Thyroid gland (tissue), 4 donors: ENCODE measurements at places on chromosomes 7 and 10. TPM values are rescaled to one million over a fixed set of nuclear protein-coding genes. Genes with fewer than 3 reads are reported as not detected.

- DNase-seq = no peak
- H3K27ac ChIP-seq = no peak overlapping the region
- H3K36me3 ChIP-seq = no peaks in the 10 kb centered on the region
- H3K27me3 ChIP-seq = no peaks in the 10 kb centered on the region
Observed at GRCh38 chr7:15131661-15132060, 229.1 kb upstream of the DGKB start.

- no peaks in the 10 kb centered on the region for H3K27me3 ChIP-seq
- DNase-seq = no peak
- no peaks in the 10 kb centered on the region for H3K4me1 ChIP-seq
- H3K27ac ChIP-seq = no peak overlapping the region
- H3K4me3 ChIP-seq = no peak overlapping the region
Observed at GRCh38 chr10:45227456-45227855, 88.0 kb downstream of the OR13A1 start.

The GNAT3 gene
- not detected for total RNA-seq

- no peaks in the 10 kb centered on the region for H3K4me1 ChIP-seq
- no peak overlapping the region for H3K27ac ChIP-seq
- no peak overlapping the region for H3K4me3 ChIP-seq
- DNase-seq = no peak
Observed at GRCh38 chr7:11655163-11655562, 176.8 kb downstream of the THSD7A start.

GRCh38 chr7:36372156-36372555, 17.5 kb upstream of the ANLN start:
- H3K36me3 ChIP-seq = no peaks in the 10 kb centered on the region
- H3K4me3 ChIP-seq = no peak overlapping the region
- no peaks in the 10 kb centered on the region for H3K27me3 ChIP-seq

- peak; percentile 13 for DNase-seq
- H3K36me3 ChIP-seq = no peaks in the 10 kb centered on the region
- no peak overlapping the region for H3K27ac ChIP-seq
- H3K4me3 ChIP-seq = no peak overlapping the region
- no peaks in the 10 kb centered on the region for H3K4me1 ChIP-seq
Observed at GRCh38 chr10:3330663-3331062, 158.1 kb upstream of the PITRM1 start.

- no peaks in the 10 kb centered on the region for H3K4me1 ChIP-seq
- H3K27me3 ChIP-seq = no peaks in the 10 kb centered on the region
- no peak overlapping the region for H3K27ac ChIP-seq
- DNase-seq = no peak
Observed at GRCh38 chr10:46215426-46215825, 71.4 kb upstream of the ANTXRL start.

The AASS gene
- 32.6 TPM for total RNA-seq

The AFAP1L2 gene
- total RNA-seq = 356 TPM

DNA sequence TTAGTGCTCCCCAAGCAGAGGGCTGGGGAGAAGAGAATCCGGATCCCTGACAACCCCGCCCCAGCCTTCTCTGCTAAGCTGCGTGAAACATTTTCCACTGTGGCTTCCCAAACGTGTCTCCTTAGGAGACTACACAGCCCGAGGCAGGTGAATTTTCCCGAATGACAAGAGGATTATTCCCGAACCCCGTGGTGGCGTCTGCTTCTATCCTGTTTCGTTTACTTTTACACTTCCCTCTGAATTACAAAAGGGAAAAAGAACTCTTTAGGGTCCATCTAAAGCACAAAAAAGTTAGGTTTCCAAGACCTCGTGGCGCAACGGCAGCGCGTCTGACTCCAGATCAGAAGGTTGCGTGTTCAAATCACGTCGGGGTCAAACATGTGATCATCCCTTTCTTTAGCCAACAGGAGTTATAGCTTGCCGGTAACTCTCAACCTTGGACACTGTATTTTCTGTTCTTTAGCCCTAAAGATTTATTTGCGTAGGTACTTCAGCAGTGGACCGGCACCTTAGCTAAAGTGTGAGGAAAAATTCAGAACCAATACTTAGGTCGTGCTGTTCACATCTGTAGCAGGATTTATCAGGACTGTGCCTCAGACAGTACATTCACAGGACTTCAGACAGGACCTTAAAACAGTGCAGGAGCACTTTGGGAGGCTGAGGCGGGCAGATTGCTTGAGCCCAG, 3.2 kb upstream of the ZNF789 start:
- DNase-seq = no peak
- no peak overlapping the region for H3K4me3 ChIP-seq
- no peak overlapping the region for H3K27ac ChIP-seq
- no peaks in the 10 kb centered on the region for H3K36me3 ChIP-seq
- no peaks in the 10 kb centered on the region for H3K27me3 ChIP-seq

DNA sequence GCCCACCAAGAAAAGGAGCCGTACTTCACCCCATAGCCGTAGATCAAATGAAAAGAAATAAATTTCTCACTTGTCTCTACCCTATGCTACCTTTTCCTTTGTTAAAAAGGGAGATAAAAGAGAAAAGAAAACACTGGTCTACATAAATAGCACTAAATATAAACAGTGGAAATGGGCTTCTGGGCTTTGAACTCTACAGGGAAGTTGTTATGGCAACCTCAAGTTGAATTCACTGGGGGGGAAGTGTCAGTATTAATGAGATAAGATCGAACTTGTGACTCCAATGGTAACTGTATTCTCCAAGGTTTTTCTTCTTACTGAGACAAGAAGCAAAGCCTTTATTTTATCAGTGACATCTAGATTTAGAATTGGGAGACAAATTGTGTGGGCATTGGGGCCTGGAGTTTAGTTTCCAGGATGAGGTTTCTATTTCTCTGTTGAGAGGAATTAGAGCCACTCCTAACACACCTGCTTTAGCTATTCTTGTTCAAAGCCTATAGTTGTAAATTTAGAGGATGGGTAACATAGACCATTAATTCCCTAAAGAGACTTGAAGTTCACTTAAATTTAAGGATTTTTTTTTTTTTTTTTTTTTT, 604.3 kb upstream of the GALNT17 start:
- no peak for DNase-seq
- H3K4me3 ChIP-seq = no peak overlapping the region
- no peak overlapping the region for H3K27ac ChIP-seq
- peaks cover 6% of the 10 kb centered on the region for H3K4me1 ChIP-seq
- H3K27me3 ChIP-seq = no peaks in the 10 kb centered on the region

GRCh38 chr10:119680050-119680449, 28.9 kb downstream of the BAG3 start:
- no peak for DNase-seq
- no peak overlapping the region for H3K27ac ChIP-seq
- H3K27me3 ChIP-seq = no peaks in the 10 kb centered on the region
- H3K4me1 ChIP-seq = peaks cover 23% of the 10 kb centered on the region
- H3K4me3 ChIP-seq = no peak overlapping the region

GRCh38 chr10:132974249-132974796, 32.0 kb upstream of the CFAP46 start:
- H3K27me3 ChIP-seq = no peaks in the 10 kb centered on the region
- H3K4me3 ChIP-seq = no peak overlapping the region
- H3K27ac ChIP-seq = no peak overlapping the region
- peaks cover 5% of the 10 kb centered on the region for H3K4me1 ChIP-seq
- DNase-seq = no peak

DNA sequence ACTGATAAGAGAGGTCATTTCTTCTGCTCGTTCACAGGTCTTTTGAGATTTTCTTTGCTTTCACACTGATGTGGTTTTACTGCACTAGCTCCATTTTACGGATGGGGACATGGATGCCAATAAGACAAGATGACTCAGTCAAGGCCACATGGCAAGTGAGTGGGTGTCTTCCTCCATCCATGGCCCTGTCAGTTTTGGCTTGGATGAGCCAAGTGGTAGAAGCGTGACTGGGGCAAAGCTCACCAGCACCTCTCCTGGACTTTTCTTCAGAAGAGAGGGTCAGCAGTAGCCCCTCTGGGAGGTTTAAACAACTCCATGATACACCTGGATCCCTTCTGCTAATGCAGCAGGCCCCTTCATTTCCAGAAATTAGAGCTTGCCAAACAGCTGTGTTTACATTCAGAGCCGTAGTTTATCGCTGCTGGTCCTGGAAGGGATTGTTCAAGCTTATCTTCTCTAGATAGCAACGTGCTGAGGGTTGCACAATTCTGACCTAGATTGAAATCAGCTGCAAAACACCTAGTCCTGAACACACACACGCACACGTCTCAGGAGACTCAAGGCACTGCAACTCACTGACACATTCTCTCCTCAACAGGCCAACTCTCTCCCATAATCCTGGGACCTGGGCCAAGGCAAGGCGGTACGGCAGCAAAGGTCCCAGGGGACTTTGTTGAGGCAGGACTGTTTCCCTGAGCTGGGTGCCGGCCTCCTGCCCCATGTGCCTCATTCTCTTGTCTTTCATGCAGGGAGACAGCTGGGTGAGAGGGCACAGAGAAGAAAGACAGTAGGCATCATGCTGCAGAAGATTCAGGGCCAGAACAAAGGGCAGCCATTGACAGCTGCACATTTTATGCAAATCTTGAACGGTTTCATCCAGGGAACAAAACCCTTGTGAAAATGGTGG, 14.2 kb upstream of the PDCD4 start:
- peaks cover 38% of the 10 kb centered on the region for H3K4me1 ChIP-seq
- DNase-seq = peak; percentile 73
- no peaks in the 10 kb centered on the region for H3K36me3 ChIP-seq

DNA sequence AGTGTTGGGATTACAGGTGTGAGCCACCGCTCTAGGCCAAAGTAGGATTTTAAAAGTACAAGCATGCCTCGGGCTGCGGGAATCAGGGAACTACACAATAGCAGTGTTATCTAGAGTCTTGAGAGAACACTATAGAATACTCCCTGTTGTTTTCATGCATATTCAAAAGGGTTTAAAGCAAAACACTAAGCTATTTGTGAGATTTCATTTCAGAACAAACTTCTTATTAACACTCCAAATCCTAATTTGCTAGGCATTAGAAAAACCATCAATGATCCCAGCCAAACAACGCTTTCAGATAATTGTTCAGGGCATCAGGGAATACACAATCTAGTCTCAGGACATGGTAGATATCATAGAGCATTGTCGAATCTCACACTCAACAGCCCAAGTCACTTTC, 13.9 kb downstream of the DENND11 start:
- no peaks in the 10 kb centered on the region for H3K4me1 ChIP-seq
- H3K27me3 ChIP-seq = no peaks in the 10 kb centered on the region
- H3K4me3 ChIP-seq = no peak overlapping the region

The IPMK gene
- 6.3 TPM for total RNA-seq

DNA sequence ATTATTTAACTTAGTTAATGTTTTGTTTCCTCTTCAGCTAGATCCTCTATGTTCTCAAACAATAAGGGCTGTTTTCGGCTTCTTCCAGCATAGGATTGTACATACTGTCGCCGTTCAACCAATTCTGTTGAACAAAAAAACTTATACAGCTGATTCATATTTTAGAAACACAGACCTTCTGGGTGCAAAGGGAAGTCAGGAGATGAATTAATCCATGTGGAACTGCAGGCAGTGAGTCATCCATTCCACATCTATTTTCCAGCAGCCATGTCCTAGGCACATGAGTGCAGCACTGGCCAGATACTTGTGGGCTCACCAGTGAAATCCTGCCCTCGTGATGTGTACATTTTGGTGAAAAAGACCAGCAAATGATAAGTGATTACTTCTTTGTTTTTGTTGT, 163.2 kb downstream of the JAZF1 start:
- no peaks in the 10 kb centered on the region for H3K36me3 ChIP-seq
- H3K4me1 ChIP-seq = peaks cover 5% of the 10 kb centered on the region
- H3K27ac ChIP-seq = no peak overlapping the region
- no peaks in the 10 kb centered on the region for H3K27me3 ChIP-seq
- no peak for DNase-seq

- DNase-seq = peak; percentile 98
- no peaks in the 10 kb centered on the region for H3K36me3 ChIP-seq
- no peak overlapping the region for H3K4me3 ChIP-seq
Observed at GRCh38 chr10:72170263-72170662, 45.5 kb upstream of the ANAPC16 start.

DNA sequence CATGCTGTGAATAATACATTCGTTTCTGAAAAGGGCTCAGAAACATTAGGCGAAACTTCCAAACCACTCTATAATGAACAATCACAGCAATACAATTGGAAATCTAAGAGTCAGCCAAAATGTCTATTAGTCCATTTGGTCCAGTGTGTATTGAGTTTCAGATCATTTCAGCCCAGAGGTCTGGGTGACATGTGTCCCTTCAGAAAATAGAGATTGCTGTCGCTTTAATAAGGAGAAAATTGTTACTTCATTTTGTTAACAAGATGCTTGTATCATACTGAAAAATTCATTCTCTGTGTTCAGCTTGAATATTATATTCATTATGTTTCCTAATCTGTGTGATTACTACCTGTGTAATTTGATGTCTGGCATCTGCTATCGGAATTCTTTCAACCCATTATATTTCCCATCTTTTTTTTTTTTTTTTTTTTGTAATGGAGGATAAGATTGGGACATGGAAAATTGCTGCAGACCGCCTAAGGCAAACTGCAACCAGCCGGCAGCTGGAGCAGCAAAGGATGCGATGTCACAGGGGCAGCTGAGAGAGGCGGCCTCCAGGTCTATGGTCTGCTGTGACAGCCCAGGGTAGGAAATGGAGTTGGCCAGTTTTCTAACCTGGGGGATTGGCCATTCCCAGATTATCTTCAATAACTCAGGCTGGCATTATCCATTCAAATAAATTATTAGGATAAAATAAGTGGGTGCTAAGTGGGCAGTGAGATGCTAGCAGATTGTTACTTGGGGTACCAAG, 170.9 kb upstream of the NPVF start:
- no peaks in the 10 kb centered on the region for H3K27me3 ChIP-seq
- H3K4me3 ChIP-seq = no peak overlapping the region
- no peak for DNase-seq
- H3K36me3 ChIP-seq = no peaks in the 10 kb centered on the region

The SPDYE9 gene
- total RNA-seq = not detected

GRCh38 chr10:69372126-69372980, 44.4 kb downstream of the TACR2 start:
- H3K4me3 ChIP-seq = no peak overlapping the region
- no peak for DNase-seq
- peaks cover 34% of the 10 kb centered on the region for H3K36me3 ChIP-seq
- peaks cover 29% of the 10 kb centered on the region for H3K4me1 ChIP-seq
- no peaks in the 10 kb centered on the region for H3K27me3 ChIP-seq

The PPP1R3C gene
- 4.4 TPM for total RNA-seq
